ENCODE measurements at places on chromosomes 6 and 20.

DNA sequence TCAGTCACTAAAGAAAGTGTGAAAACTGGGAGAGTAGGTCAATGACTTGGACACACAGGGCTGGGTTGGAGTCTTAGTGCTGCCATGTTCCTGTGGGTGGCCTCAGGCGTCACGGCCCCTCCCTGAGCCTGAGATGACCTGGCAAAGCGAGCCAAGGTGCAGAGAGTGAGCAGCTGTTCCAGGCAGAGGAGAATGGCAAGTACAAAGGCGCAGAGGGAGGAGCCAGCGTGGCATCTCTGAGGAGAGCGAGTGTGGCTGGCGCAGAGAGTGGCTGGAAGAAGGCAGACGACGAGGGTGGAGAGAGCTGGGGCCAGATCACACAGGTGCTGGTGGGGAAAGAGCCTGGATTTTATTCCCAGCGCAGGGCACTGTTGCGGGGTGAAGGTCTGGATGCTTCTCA, 20.6 kb upstream of the CHMP4B start:
- no peaks in the 10 kb centered on the region for H3K4me1 ChIP-seq
- H3K27ac ChIP-seq: no peak overlapping the region
- H3K4me3 ChIP-seq: no peak overlapping the region
- no peak for DNase-seq
- H3K27me3 ChIP-seq: no peaks in the 10 kb centered on the region

- no peaks in the 10 kb centered on the region for H3K36me3 ChIP-seq
- H3K27me3 ChIP-seq: no peaks in the 10 kb centered on the region
- no peak for DNase-seq
Observed at GRCh38 chr20:39630215-39630908, 668.2 kb downstream of the DHX35 start.

DNA sequence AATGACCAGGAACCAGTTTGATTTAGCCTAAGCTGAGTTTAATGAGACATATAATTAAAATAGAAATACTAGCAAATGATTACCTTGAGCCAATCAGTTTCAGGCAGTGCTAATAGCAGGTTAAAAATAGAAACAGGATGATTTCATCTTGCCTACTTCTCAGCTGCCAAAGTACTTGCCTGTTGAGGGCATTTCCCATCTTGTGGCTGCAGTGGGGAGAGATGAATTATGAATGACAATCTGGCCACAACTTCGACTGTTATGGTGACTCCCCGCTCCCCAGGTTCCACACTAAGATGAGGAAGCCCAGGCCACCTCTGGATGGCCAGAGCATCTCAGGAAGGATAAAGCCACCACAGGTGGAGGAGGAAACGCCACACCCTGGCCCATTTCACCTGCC, 31.3 kb downstream of the MBOAT1 start:
- no peaks in the 10 kb centered on the region for H3K27me3 ChIP-seq
- no peak overlapping the region for H3K27ac ChIP-seq
- H3K4me3 ChIP-seq: no peak overlapping the region

DNA sequence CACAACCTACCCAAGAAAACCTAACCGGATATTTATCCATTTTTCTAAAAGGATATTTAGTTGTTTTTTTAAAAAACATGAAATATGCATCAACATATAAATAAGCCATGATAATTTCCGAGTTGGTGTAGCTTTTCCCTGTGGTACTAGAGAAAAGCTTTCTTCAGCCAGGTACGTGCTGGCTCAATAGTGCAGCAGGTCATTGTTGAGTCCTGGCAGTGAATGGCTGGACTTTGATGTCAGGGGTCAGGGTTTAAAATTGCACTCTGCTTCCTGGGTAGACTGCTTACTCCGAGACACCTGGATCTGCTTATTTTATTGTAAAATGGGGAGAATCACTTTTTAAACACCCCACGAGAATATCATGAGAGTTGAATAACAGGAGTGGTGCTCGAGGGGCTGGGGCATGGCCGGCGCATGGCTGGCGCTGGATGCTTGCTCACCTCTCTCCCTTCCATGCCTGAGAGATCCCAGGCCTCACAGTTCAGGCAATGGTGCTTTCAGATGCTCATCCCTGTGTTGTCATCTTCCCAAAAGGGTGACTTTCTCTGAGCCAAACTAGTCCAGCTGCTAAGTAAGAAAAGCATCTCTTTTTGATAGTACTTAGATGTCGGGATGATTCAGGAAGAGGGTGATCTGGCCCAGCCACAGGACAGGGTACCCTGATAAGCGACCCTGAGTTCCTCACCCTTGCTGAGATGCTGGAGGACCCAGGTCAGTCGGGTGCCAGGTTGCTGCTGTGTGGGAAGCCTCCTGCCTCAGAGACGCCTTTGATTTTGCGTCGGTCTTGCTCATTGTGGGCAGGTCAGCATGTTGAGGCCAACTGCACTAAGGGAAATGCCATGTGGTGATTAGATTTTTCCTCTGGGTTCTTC, 269.1 kb upstream of the FOXQ1 start:
- H3K36me3 ChIP-seq: no peaks in the 10 kb centered on the region
- no peak overlapping the region for H3K27ac ChIP-seq
- H3K4me1 ChIP-seq: no peaks in the 10 kb centered on the region
- no peak overlapping the region for H3K4me3 ChIP-seq

- no peaks in the 10 kb centered on the region for H3K36me3 ChIP-seq
- H3K4me1 ChIP-seq: no peaks in the 10 kb centered on the region
- no peaks in the 10 kb centered on the region for H3K27me3 ChIP-seq
- no peak overlapping the region for H3K27ac ChIP-seq
- H3K4me3 ChIP-seq: no peak overlapping the region
Observed at GRCh38 chr6:50147371-50147770, 97.6 kb upstream of the DEFB112 start.

GRCh38 chr6:72042088-72042487, 155.7 kb downstream of the RIMS1 start:
- no peak for DNase-seq
- no peaks in the 10 kb centered on the region for H3K4me1 ChIP-seq
- no peak overlapping the region for H3K4me3 ChIP-seq
- H3K27me3 ChIP-seq: no peaks in the 10 kb centered on the region
- H3K36me3 ChIP-seq: no peaks in the 10 kb centered on the region

DNA sequence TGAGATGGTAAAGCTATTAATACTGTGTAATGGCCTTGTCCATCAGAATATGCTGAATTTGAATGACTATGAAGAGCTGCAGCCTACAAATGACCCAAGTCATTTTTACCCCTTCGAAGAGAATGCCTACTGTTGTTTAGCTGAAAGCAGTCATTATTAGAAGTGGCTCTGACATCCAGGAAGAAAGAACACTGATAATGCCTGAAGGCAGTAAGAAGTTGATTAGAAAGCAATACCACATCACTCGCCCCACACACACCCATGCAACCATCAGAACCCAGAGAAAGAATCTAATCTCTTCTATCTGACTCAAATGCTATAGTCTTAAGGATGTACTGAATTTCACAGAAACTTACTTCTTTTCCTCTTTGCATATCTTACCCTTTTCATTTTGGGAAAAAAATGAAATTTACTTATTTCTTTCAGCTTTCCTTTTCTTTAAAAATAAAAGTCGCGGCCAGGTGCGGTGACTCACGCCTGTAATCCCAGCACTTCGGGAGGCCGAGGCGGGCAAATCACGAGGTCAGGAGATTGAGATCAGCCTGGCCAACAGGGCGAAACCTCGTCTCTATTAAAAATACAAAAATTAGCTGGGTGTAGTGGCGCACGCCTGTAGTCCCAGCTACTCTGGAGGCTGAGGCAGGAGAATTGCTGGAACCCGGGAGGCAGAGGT, 61.0 kb downstream of the ARHGAP18 start:
- H3K4me1 ChIP-seq: peaks cover 14% of the 10 kb centered on the region
- no peaks in the 10 kb centered on the region for H3K36me3 ChIP-seq
- no peak overlapping the region for H3K4me3 ChIP-seq
- no peak overlapping the region for H3K27ac ChIP-seq
- no peaks in the 10 kb centered on the region for H3K27me3 ChIP-seq

DNA sequence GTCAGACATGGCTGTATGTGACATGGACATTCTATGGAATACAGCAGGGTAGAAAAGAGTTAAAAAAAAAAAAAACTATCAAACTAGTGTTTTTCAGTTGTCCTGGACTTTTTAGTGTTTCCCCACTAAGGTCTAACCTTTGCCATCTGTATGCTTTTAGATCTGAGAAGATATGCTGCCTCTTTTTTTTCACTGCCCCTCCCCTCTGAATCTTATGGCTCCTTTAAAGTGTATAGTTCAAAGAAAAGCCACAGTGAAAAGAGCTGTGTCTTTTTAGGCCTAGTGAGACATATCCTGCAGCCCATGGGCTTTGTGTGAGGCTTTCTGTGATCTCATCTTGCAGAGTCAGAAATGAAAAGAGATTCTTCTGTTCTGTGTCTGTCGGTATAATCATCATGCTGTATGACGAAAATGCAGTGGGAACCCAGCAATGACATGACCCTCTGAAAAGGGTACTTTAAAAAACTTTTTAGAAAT, 29.3 kb downstream of the ADGRG6 start:
- no peak for DNase-seq
- H3K4me3 ChIP-seq: no peak overlapping the region
- no peaks in the 10 kb centered on the region for H3K27me3 ChIP-seq
- no peak overlapping the region for H3K27ac ChIP-seq
- no peaks in the 10 kb centered on the region for H3K4me1 ChIP-seq

- no peaks in the 10 kb centered on the region for H3K36me3 ChIP-seq
- no peak for DNase-seq
- no peaks in the 10 kb centered on the region for H3K4me1 ChIP-seq
Observed at GRCh38 chr6:91816335-91816734, 1229.5 kb upstream of the MAP3K7 start.

DNA sequence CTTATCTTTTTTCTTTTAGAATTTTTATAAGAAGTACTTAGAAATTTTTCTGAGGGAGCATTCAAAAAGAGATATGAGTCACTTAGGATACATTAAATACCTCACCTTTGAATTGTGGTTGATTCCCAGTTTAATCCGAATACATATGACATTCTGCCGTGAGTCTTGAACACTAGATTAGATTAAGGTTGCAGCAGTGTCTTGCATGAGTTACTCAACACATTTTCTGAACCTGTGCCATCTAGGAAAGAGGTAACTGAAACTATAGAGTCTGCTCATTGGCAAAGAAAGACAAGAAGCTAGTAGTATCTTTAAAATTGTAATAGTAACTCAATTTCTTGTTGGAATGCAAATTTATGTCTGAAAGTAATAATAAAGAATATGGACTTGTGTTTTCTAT, 14.9 kb downstream of the PEX3 start:
- H3K4me1 ChIP-seq: no peaks in the 10 kb centered on the region
- H3K27ac ChIP-seq: no peak overlapping the region
- H3K27me3 ChIP-seq: no peaks in the 10 kb centered on the region

DNA sequence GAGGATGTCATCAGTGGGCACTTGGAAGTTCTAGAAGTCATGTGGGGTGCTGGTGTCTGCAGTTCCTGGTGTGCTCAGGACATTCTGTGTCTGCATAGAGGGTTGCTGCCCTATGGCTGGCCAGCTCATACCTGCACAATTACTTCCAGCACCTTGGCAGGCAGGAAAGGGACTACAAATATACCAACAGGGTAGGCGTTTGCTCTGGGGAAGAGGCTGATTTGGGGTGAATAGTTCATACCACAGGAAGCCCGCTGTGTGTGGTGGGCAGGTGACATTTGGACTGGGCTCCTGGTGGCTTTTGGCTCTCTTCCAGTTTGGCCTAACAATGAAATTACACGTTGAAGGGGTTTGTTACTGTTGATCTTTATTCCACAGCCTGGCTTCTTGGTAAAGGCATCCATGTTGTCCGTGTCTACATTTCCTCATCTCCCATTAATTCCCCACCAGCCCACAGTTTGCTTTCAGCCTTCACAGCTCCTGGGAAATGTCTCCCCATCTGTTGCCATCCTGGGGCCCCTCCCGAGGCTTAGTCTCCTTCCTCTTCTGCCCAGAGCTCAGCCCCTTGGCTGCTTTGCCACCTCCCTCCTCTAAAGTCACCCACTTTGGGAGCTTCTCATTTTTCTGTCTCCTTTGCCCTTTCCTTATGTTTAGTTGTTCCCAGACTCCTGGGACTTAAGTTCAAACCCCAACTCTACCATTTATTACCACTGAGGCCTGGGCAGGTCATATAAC, 88.1 kb downstream of the RSPH3 start:
- no peaks in the 10 kb centered on the region for H3K36me3 ChIP-seq
- H3K27ac ChIP-seq: no peak overlapping the region
- no peak for DNase-seq

Measured in ascending aorta (tissue), 2 donors.